ENCODE measurements at places on chromosomes 3 and 15.
A peak's percentile ranks its signal among the peaks of the same experiment; 100 is the strongest.

GRCh38 chr15:84603630-84604379 lies 3.0 kb downstream of the ZSCAN2 start:
- no peak for DNase-seq

DNA sequence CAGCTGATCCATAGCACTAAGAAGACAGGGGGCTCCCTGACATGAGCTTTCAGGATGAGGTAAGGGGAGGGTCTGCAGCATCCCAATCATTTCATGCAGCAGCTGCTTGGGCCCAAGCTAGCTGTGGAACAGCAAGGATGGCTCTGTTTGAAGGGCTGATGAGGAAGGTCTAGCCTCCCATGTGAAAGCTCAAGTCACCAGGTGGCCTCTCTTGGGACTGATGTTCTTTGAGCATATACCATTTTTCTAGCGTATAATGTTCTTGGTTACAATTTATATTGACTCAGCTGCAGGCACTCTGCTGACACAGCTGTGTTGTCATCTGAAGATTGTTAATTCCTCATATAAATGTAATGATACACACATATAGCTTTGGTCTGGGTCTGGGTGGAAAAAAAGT lies 87.0 kb downstream of the CD200R1L start:
- peak; percentile 85 for DNase-seq

DNA sequence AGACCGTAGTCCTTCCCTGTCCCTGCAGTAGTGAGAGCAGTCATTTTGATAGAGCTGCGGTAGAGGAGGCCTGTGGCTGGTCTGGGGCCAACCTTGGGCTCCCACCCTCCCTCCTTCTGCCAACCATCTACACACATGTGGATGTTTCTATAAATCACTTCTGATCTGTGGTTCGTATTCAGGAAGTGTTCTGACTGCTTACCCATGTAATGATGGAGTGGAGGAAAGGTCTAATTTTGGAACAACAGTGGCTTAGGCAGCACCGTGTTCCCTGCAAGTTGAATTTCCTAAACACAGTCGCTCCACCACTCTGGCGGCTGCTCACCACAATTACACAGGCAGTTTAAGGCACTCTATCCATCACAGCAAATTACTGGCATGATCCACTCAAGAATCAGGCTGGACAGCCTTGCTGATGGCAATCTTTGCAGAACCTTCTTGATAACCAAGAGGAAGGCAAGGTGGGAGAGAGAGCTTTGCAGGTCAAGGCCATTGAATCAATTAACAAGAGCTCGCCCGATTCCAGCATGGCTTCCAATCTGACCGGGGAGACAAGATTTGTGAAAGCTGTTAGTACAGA lies 104.7 kb upstream of the VEPH1 start:
- no peak for DNase-seq

DNA sequence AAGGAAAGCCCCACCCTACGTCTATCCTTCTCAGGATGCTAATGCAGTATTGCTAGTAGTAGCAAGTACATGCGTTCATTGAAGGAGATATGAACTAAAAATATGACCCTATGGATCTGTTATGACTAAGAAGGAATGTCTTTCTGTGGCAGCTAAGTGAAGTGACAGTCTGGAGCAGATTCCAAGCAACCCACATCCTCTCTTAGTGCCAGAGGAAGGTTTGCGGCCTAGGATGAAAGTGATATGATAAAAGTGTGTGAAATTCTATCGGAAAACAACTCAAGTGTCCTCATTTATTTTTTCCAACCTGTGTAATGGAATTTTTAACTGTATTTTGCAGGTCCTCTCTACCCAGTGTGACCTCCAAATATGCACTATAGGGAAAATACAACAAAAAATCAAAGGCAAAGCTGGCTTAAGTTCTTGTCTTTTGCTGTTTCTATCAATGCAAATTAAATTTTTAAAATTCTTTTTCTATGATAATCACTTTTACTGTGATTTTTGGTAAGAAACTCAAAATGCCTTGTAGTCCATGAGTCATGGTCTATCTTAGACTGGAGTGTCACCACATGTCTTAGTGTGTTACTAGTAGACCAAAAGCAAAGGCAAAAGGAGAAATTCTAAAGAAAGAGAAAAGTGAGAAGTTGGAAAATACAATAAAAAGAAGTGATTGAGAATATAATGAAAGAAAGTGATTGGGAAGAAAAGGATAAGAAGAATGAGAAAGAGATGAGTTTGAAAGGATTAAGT lies 161.2 kb upstream of the TMCO5A start:
- DNase-seq = no peak

- DNase-seq = no peak
Observed at GRCh38 chr3:124584245-124584551, 146.1 kb upstream of the UMPS start.

GRCh38 chr3:64163755-64164148 lies 61.5 kb downstream of the PRICKLE2 start:
- peak; percentile 45 for DNase-seq

GRCh38 chr3:189557824-189558223 lies 73.4 kb upstream of the TP63 start:
- no peak for DNase-seq

- no peak for DNase-seq
Observed at GRCh38 chr15:59170295-59171066, 36.2 kb upstream of the LDHAL6B start.

GRCh38 chr3:11461226-11461625 lies 182.5 kb downstream of the VGLL4 start:
- DNase-seq = no peak

DNA sequence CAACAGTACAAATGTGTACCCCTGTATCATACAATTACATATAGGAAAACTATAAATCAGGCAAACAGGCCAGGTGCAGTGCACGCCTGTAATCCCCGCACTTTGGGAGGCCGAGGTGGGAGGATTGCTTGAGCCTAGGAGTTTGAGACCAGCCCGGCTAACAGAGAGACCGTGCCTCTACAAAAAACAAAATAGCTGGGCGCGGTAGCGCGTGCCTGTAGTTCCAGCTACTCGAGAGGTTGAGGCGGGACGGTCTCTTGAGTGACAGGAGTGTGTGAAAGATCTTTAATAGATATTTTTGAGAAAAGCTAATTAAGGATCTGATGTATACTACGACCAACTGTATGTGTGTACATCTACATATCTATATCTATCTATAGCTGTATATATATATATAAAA lies 33.8 kb upstream of the BDH1 start:
- no peak for DNase-seq

DNA sequence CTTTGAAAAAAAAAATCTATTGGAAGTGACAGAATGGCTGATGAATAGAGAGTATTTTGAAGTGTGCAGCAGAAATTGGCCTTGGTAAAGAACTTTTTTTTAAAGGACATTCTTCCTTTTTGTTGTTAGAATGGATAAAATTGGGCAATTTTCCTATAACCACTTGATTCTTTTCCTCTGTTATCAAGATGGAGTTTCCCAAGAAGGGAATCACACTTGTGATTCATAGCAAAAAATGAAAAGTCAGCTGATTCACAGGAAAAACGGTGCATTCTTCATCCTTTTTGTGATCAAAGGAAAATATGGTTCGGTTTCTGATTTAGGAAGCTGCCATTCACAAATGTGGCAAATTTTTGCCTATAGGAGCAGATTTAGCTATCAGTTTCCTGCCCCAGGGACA lies 486.8 kb downstream of the GBE1 start:
- no peak for DNase-seq

GRCh38 chr15:75367406-75367912 lies 948 bp downstream of the MAN2C1 start:
- no peak for DNase-seq

GRCh38 chr3:58361866-58362265 lies 29.2 kb downstream of the PXK start:
- DNase-seq = no peak

GRCh38 chr3:98966862-98967546 lies 65.5 kb upstream of the DCBLD2 start:
- no peak for DNase-seq

- DNase-seq = no peak
Observed at GRCh38 chr15:78100886-78101285, 8.5 kb downstream of the SH2D7 start.

- DNase-seq = no peak
Observed at GRCh38 chr15:77495838-77496596, 75.3 kb downstream of the HMG20A start.

DNA sequence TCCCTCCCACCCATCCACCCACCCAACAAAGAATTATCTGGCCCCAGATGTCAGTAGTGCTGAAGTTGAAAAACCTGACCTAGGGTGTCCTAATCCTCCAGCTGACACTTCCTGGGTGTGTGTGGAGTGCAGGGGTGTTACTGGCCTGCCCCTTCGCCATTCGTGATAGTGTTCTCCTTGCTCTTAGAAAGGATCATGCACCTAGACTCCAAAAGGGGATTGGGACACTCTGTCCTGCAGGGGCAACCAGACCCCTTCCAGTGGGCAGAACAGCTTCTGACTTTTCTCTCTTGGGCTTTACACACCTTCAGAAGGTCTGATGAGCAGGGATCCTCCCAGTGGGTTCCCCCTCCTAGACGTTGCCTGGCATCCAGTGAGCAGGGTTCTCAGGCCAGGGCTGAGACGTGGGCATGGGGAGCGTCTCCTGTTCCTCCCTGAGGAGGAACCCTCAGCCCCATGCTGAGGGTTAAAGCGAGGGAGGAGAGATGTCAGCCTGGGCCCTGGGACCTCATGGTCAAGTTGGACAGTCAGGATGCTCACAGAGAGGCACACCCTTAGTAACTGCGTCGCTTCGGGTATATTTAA lies 75.0 kb downstream of the AAGAB start:
- DNase-seq = no peak

GRCh38 chr3:122911901-122912300 lies 115.7 kb downstream of the SEMA5B start:
- no peak for DNase-seq

DNA sequence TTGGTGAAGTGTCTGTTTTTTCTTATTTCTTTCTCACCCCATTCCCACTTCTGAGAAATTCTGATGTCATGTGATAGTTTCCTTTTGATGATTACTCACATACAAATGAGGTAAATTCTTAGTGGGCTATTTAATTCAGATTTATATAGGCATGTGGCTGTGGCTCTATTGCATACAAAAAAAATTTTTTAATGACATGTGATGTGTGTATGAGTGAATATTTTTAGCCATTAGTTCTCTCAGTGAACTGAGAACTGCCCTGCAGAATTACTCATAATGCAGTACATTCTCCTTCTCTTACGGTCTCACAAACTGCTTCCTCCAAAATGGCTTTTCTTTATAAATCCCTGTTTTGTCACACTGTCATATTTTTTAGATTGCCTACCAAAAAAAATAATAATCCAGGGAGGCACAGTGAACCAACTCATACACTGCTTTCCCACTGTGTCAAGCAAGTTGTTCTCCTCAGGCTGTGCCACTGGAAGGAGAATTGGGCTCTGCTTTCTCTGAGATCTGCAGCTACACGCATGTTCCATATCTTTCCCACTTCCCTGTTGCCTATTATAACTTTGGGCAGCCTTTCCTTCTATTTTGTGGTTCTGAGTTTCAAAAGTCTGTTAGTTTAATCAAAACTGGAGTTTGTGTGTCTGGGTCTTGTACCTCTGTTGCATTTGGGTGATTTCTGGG lies 415.7 kb upstream of the THBS1 start:
- no peak for DNase-seq

DNA sequence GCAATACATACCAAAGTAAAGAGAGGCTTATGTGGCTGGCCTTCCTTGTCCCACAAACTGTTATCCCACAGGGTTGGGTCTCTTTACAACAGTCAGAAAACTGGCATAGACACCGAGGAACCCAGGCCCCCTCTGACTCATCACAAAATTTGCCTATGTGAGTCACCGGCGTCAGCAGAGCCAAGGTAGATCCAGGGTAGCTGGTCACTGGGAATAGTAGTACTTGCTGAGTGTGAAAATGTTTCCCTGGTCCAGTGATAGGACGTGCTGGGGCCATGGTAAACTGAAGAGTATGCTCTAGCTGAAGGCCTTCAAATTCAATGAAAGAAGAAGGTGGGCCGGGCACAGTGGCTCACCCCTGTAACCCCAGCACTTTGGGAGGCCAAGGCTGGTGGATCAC lies 27.1 kb upstream of the SKIL start:
- DNase-seq = no peak

DNA sequence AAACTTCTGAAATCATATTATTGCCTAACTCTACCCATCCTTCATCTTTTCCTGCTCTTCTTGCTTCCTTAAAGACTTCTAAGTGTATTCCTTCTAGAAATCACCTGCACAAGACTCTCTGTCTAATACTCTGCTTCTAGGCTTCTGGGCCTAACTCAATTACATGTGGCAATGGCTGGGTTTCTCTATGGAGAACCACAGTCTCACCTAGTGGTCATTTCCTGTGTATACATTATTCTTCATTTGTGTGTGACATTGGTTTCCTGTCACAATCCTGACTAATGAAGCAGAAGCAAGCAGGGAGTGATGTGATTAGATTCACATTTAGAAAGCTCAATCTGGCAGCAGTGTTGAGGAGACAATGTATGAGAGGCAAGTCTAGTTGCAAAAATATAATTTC lies 16.9 kb upstream of the CLDN1 start:
- DNase-seq = no peak

- no peak for DNase-seq
Observed at GRCh38 chr3:62007036-62007435, 366.3 kb downstream of the FEZF2 start.

- no peak for DNase-seq
Observed at GRCh38 chr3:14142567-14143270, 17.9 kb downstream of the TMEM43 start.

DNA sequence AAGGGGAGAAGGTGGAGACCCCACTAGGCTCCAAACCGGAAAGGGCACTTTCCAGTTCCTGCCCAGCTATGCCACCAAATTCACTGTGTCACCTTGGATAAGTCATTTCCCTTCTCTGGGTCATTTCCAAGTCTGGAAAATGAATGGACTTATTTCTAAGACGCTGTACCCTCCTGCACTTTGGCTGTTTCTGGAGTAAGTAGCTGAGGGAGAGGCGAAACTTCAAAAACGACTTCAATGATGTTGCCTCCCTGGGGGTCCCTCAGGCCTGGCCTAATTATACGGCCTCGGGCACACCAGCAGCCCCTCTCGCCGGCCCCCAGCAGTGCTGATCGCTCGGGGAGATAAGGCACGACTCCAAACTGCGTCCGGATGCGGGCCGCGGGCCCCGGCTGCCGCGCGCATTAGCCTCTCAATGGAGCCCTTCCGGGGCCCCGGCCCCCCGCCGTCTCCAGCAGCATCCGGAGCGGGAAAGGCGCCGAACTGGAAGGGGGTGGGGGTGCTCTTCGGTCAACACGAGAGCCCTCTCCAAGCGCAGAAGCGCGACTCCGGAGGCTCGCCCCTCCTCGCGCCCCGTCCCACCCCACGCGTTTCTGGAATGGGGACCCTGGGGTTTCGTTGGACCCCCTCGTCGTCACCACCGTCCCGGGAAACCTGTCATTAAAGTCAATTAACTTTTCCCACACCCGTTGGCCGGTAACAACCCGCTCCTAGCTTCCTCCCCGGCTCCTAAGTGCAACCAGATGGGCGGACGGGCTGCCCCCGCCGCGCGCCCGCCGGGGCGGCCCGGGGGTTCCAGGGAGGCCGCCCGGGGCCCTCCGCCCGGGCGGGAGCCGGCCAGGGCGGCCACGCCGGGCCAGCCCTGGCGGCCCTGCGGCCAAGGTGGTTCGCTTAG lies 4.8 kb downstream of the HES1 start:
- no peak for DNase-seq

- DNase-seq = peak; percentile 13
Observed at GRCh38 chr3:184186184-184186901, at the start of gene ABCF3. ABCF3 (plus strand) TSS chr3:184186199; CDS start chr3:184186208, 9 bp downstream.
